ENCODE measurements at places on chromosomes 6 and 20. TPM values are rescaled to one million over a fixed set of nuclear protein-coding genes. Genes with fewer than 3 reads are reported as not detected.

The NSFL1C gene
- 66.3 TPM for total RNA-seq

GRCh38 chr20:1569415-1569881 lies 11.9 kb upstream of the SIRPD start:
- peak; percentile 74 for DNase-seq

- DNase-seq, result no peak
Measured at GRCh38 chr6:143732536-143732935, 54.8 kb downstream of the PHACTR2 start.

DNA sequence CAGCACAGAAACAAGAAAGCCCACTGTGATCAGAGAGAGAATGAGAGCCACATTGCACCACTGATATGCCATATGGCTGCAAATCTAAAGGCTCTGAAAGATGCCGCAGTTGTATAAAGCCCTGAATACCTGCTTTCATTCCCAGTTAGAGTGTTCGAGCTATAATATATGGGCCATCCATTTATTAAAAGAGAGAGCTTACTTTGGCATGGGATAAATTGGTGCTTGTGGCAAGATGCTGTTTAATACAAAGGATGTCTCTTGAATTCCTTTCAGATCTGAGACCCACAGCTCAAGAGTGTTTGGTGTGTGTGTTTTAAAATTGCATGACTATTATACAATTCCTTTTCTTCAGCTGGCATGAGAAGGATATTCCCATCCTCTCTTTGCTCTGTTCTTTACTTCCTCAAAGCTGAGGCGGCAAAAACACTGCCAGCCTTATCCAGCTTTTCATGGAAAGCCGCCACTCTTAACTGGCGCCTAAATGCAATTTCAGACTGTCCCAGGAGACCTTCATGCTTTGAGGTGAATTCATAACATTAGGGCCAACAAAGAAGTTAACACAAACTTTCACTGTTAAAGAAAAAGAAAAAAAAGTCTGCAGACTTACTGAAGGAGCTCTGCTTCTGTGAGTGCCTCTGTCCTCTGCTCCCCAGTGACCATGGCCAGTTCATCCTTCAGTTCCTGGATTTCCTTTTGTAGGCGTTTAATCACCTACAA lies 147.6 kb downstream of the KIF6 start:
- DNase-seq, result no peak

The BCKDHB gene
- 14.2 TPM for total RNA-seq
